ENCODE measurements at places on chromosomes 2 and 18. TPM values are rescaled to one million over a fixed set of nuclear protein-coding genes. Genes with fewer than 3 reads are reported as not detected.

GRCh38 chr2:30221531-30221930 is 9.8 kb upstream of the LBH start:
- H3K4me1 ChIP-seq, result peaks cover 45% of the 10 kb centered on the region
- H3K36me3 ChIP-seq, result no peaks in the 10 kb centered on the region
- DNase-seq, result no peak
- no peak overlapping the region for H3K4me3 ChIP-seq
- no peaks in the 10 kb centered on the region for H3K27me3 ChIP-seq

DNA sequence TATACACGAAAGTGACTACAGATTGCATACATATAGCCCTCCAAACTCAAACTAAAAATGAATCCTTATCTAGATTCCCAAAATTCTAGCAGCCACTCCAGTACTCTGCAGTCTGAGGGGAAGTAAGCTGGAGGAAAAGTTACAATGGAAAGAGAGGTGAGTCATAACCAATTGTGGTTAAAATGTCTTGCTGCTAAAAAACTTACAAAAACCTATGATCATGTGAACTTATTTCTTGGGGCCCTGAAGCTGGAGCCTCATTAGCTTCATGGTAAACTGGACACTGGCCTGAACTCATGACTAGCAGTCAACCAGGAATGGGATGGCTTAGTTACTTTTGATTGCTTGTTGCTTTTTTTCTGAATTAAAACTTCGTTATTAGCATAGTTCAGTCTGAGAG is 175.9 kb downstream of the SLC4A3 start:
- no peak overlapping the region for H3K4me3 ChIP-seq
- no peaks in the 10 kb centered on the region for H3K27me3 ChIP-seq
- H3K36me3 ChIP-seq, result no peaks in the 10 kb centered on the region
- H3K27ac ChIP-seq, result no peak overlapping the region

- H3K4me1 ChIP-seq, result no peaks in the 10 kb centered on the region
- no peak overlapping the region for H3K27ac ChIP-seq
- no peak for DNase-seq
- H3K4me3 ChIP-seq, result no peak overlapping the region
- no peaks in the 10 kb centered on the region for H3K27me3 ChIP-seq
Observed at GRCh38 chr2:134455426-134455825, 201.6 kb downstream of the MGAT5 start.

The DBI gene
- total RNA-seq, result 272 TPM

The CFAP65 gene
- not detected for total RNA-seq
